ENCODE measurements at places on chromosomes 13 and 19.

DNA sequence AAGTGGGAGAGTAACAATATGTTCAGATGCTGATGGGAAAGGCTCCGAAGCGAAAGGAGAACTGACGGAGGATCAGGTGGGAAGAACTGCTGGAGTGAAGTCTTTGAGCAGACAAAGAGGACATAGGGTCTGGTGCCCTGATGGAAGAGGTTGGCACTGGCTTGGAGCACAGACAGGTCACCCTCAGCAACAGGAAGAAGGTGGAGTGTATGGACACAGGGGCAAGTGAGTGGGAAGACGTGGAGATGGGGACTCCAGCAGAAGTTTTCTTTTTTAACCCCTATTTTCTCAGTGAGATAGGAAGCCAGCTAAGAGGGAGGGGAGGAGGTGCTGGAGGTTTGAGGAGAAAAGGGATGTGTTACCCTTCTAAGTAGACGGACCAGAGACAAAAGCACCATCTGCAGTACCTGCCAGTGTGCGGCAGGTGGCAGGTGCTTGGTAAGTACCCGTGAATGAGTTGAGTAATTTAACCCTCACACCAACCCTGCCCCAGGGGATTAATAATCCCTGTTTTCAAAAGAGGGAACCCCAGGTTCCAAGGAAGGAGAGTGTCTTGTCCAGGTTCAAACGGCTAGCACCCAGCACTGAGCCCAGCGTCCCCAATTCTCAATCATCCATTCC, 11.2 kb downstream of the HAS1 start:
- DNase-seq, result peak; percentile 64

GRCh38 chr19:51807111-51807701, 12.2 kb downstream of the FPR3 start:
- peak; percentile 74 for DNase-seq

DNA sequence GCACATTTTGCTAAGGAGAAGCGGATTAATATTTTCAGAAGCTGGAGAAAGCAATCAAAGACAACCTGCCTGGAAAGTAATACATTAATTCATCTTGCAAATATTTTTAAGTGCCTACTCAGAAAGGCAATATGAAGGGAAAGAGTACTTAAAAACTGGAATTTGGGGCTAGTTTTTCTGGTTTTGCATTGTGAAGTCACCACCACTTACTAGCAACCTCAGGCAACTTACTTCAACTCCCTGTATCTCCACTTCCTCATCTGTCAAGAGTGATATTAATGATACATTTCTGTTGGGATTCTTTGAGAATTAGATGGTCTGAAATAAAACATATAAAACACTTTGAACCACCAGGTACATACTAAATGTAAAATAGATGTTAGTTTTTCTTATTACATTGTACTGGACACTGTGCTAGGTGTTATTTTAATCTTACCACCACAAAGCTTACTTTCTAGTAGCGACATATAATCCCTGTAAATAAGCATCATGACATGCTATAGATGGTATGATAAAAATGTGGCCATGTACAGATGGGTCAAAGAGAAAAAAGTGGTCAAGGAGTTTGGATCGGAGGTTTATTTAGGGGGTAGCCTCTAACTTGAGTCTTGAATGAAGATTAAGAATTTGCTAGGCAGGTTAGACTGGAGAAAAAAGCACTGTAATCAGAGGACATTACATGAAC, 101.2 kb downstream of the SPRY2 start:
- DNase-seq, result peak; percentile 92

DNA sequence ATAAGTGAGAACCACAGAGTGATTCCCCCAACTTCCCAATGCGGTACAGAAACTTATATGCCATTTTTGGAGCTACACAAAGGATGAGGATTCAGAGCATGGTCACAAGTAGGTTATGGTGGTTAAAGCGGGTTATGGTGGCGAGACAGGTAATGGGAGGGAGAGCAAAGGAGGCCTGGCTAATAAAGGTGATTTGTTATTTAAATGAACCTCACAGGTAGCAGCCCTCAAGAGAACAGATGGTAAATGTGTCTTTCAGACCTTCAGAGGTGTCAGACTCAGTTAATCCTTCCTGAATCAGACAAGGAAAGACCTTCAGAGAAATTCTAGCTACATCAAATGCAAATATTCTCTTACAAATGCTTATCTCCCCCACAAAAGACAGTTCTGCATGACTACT, 1971.4 kb downstream of the OLFM4 start:
- no peak for DNase-seq

- no peak for DNase-seq
Measured at GRCh38 chr13:51518827-51519226, 65.4 kb upstream of the WDFY2 start.
